Cardiac muscle cell (in vitro differentiated cells and primary cell): ENCODE measurements at places on chromosomes 4 and X.

- no peak for DNase-seq
These were observed 5.7 kb downstream of the MXD4 start for GRCh38 chr4:2256156-2256731.

DNA sequence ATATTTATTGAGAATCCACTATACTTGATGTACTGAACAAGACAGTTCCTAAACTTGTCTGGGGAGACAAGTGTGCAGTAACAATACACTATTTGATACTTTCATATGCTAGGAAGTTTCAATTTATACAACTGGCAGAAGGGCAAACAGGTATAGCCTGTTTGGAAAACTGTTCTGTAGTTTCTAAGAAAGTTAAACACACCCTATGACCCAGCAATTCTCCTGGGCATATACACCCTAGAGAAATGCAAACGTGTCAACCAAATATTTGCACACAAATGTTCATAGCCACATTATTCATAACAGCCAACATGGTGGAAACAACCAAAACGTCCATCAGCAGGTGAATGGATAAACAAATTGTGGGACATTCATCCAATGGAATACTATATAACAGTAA is 64.0 kb upstream of the BRS3 start:
- no peak for DNase-seq

GRCh38 chrX:794311-794710 is 163.7 kb downstream of the SHOX start:
- DNase-seq, result no peak

GRCh38 chr4:183517194-183517593 is 12.3 kb downstream of the ING2 start:
- DNase-seq, result no peak

- no peak for DNase-seq
These were observed 66.6 kb downstream of the RXFP1 start for GRCh38 chr4:158588285-158588684.

GRCh38 chr4:17095771-17096170 is 197.3 kb upstream of the LDB2 start:
- DNase-seq, result no peak

DNA sequence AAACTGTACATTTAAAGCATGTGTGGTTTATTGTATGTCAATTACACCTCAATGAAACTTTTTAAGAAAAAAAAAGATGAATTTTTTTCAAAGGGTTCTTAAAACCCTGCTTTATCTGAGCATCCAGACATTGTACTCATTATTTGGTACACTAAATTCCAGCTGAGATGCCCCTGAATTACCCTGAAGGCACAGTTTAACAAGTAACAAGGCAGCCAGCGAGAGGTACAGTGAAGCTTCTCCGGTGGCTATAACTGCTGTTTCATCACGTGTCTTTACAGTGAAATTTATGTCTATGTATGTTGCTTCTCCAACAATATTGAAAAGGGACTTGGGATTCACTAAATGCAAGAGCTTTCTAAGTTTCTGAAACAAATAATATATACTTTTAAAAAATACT is 15.8 kb downstream of the SLC7A11 start:
- no peak for DNase-seq

GRCh38 chrX:26050099-26050498 is 88.0 kb upstream of the MAGEB18 start:
- DNase-seq, result no peak

DNA sequence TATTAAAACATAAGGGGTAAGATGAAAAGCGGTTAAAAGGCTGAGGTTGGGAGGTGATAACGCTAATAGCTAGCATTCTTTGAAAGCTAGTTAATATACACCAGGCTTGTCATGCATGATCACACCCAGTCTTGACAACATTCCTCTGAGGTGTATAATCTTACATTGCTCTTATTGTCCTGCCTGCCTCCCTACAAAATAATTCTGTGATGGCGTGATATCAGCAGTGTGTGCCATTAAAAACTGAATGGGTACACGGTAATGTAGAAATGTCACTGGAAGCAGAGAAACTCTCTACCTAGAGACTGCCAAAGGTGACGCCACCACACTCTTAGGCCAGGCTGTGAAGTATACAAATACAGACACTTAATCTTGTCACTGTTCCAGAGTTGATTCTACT is 68.1 kb downstream of the DIAPH2 start:
- DNase-seq, result no peak

DNA sequence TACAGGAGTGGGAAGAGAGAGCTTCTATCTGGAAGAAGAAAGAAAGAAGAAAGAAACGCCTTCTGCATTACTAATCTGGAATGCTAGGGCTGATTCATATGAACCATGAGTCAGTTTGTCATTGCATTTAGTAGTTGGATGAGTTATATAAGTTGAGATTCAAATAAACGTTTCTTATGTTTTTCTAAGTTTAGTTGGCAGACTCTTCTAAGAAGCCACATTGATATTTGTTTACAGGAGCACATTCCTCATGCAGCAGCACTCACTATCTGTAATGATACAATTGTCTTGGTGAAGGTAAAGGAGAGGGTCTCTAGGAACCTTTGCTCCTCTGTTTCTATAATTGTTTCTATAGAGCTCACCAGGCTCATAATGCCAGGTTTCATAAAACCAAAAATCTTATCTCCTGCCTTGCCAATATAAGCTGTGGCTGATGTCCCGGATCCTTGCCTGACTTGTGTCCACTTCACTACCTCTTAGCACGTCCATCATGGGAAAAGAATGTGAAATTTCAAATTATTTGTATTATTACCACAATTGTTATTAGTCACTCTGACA is 39.5 kb downstream of the HOPX start:
- DNase-seq, result no peak

DNA sequence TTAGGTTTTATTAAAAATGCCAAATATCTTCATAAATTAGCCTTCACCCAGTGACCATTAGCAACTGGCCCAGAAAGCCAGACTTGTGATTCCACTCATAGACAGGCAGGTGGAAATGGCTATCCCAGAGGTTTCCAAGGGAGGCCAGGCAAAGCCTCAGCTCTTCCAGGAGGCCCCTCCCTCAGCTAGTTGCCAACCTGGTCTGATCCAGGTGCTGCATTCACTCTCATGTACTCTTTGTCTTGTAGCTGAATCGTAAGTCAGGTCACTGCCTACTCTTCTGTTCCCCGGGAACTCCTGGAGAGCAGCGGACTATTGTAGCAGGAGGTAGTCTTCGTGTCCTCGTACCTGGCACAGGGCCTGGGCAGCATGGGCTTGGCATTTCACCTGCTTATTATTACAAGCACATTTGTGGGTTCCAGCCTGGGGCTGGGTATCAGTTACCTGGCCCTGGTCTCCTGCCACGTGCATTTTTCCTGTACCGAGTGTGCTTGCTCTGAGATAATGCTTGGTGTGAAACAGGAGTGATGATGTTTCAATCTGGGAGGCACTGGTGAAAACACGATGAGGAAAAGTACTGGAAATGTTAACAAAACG is 101.6 kb downstream of the FAM193A start:
- DNase-seq, result no peak

DNA sequence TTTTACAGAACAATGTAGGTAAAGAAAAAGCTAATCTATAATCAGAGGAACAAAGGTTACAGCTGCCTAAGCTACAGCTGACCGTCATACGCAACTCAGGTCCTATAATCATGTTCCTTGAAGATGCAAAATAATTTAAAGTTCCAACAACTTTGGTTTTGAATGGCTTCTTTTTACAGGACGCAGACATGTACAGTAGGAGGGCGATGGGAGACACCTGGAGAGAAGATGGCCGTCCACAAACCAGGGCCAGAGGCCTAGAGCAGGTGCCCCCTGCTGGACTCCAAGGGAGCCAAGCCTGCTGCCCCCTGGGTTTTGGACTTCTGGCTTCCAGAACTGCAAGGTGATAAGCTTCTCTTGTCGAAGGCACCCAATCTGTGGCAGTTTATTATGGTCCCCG is 10.6 kb downstream of the HGFAC start:
- peak; percentile 44 for DNase-seq

GRCh38 chr4:8850830-8851188 is 20.8 kb downstream of the HMX1 start:
- DNase-seq, result no peak

DNA sequence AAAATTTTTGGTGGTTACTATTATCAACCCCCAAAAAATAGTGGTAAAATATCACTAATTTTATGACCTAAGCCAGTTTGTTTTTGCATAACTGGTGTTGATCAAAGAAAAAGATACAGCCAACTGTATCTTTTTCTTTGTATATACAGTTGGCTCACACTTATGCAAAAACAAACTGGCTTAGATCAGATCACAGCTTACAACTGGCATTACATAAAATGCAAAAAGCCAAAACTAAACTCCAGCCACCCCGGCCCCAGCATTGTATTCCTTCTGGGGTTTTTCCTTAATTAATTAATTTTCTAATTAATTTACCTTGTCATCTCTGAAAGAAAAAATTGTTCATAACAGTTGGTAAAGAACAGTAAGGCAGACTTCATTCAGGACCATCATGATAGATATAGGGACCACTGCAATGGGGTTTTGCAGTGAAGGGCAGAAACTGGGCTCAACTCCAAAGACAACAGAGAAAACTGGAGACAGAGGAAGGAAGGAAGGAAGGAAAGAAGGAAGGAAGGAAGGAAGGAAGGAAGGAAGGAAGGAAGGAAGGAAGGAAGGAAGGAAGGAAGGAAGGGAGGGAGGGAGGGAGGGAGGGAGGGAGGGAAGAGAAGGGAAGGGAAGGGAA is 202.1 kb downstream of the HNRNPD start:
- DNase-seq, result no peak

DNA sequence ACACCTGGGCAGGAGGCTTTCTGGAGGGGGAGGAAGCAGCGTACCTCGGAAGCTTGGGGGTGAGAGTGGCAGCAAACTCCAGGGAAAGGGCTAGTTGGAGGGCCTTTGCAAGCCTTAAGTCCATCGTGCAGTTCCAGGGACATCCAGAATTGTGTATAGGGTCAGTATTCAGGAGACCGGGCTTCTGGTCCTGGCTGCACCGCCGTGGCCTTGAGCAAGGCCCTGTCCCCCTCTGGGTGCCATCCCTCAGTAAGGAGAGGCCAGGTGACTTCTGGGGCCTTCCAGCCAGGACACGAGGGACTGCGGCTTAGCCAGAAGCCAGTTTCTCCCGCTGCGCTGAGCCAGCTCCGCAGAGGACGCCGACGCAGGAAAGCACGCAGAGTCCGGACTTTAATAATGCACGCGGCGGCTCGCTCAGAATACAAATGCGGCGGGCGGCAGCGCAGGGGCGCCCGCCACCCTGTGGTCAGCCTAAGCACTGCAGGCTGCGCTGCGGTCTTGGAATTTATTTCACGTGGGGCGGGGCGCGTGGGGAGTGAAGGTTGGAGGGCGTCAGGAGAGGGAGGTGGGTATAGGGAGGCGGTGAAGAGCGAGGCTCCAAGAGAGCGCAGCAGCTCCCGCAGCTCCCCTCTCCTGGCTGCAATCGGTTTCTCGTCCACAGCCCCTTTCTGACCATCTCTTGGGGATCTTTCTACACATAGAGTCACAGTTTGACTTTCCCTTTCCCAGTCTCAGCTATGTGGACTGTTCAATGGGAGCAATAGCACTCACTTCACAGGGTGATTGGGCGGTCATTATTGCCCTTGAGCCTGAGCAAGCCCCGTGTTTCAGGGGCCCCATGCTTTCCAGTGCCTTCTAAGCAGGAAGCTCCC is 94.1 kb upstream of the GPR50 start:
- peak; percentile 59 for DNase-seq

DNA sequence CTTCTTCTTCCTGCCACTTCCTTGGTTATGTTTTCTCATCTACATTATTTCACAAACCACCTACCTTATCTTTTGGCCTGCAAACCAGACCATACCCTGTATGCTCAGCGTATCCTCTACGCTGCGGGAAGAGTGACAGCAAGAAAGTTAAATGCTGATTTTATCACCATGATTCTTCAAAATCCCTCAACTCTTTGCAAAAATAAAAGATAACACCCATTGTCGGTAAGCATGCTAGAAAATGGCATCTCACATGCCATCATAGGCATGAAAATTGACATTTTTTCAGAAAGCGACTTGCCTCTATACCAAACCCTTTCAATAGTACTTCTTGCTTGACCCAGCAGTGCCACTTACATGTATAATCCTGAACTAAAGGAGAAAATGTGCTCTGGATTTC is 102.0 kb downstream of the HPGD start:
- no peak for DNase-seq

GRCh38 chr4:8609406-8609805 is 16.8 kb downstream of the CPZ start:
- DNase-seq, result no peak

DNA sequence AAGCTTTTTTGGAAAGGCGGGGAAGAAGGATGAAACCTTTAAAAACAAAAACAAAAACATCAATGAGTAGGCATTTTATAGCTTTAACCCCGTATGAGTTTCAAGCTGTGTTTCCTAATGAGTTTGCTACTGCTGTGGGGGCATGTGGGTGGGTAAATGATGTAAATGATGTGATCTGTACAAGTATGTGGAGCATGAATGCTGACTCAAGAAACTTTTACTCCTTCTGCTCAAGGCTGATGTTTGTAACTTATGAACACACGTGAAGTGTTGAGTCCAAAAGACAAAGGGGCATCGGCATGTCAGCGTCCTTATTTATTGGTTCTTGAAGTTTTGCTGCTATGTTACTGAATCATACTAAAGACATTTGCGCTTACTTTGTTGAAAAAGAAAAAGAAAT is 76.9 kb downstream of the CLCN4 start:
- no peak for DNase-seq

DNA sequence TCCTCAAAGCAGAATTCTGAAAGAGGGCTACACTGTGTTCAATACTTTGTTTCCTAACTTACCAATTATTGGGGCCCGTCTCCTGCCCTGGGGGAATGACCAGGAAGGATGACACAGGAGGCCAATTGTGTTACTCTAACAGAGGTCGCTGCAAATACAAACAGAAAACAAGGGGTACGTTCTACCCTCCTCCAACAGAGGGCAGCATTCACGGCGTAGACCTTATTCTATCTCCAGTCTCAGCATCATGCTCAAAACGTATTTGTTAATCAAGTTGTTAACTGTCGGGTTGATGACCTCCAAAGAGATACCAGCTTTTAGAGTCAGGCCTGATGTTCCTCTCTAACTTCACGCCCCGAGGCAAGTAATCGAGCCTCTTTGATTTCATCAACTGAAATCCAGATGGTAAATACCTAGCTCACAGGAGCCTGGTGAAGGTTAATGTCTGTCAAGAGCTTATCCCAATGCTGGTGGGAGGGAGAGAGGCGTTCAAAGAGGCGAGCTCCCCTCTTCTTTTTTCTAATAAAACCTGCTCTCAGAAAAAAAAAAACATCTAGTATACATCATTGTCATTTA is 181.0 kb upstream of the KCNIP4 start:
- peak; percentile 63 for DNase-seq

DNA sequence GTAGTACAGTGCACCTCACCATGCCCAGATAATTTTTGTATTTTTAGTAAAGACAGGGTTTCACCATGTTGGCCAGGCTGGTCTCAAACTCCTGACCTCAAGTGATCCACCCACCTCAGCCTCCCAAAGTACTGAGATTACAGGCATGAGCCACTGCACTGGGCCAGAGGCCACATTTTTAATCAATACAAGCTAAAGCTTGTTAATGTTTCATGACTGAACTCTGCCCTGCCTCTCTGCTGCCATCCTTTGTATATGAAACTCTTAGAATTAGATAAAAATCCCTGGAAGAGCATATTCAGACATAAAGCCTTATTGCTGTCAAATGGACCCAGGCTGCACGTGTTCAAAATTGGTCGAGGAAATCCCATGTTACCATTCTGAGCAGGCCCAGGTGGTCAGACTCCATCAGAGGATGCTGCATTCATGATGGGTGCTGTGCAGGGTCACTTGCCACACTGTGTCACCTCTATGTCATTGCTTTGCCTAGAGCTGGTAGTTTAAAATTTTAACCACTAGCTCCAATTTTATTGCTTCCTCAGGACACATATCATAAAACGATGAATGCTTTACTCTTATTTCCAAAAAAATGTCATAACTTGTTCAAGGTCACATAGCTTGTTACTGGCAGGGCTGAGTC is 45.2 kb downstream of the LNX1 start:
- DNase-seq, result no peak

GRCh38 chrX:130869239-130869638 is 33.8 kb downstream of the ENOX2 start:
- no peak for DNase-seq
